ENCODE measurements at places on chromosomes 5 and 9. TPM values are rescaled to one million over a fixed set of nuclear protein-coding genes. Genes with fewer than 3 reads are reported as not detected.

- no peak for DNase-seq
- H3K4me3 ChIP-seq, result no peak overlapping the region
- H3K36me3 ChIP-seq, result no peaks in the 10 kb centered on the region
Observed at GRCh38 chr9:27118916-27119315, 9.9 kb downstream of the TEK start.

DNA sequence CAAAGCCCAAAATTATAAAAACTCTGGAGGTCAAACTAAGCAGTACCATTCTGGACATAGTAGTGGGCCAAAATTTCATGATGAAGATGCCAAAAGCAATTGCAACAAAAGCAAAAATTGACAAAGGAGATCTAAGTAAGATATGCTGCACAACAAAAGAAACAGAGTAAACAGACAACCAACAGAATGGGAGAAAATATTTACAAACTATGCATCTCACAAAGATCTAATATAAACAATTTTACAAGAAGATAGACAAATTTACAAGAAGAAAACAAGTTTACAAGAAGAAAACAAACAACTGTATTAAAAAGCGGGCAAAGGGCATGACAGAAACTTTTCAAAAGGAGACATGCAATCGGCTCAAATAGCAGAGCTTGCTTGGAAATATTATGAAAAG lies 396.9 kb downstream of the CDH9 start:
- H3K27ac ChIP-seq, result no peak overlapping the region
- H3K36me3 ChIP-seq, result no peaks in the 10 kb centered on the region
- H3K4me3 ChIP-seq, result no peak overlapping the region

DNA sequence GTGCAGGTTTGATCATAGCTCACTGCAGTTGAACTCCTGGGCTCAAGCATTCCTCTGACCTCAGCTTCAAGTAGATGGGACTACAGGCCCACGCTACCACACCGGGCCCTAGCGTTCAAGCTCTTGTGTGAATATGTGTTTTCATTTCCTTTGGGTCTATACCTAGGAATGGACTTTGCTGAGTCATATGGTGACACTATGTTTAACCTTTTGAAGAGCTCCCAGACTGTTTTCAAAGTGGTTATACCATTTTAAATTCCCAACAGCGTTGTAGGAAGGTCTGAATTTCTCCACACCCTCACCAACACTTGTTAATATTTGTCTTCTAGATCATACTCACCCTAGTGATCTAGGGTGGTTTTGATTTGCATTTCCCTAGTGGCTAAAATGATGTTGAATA lies 33.5 kb downstream of the FAF2 start:
- no peaks in the 10 kb centered on the region for H3K4me1 ChIP-seq
- H3K4me3 ChIP-seq, result no peak overlapping the region
- no peak overlapping the region for H3K27ac ChIP-seq
- H3K36me3 ChIP-seq, result peaks cover 25% of the 10 kb centered on the region

GRCh38 chr5:11040345-11040744 lies 279.3 kb upstream of the DAP start:
- H3K27ac ChIP-seq, result no peak overlapping the region
- no peaks in the 10 kb centered on the region for H3K27me3 ChIP-seq
- peaks cover 3% of the 10 kb centered on the region for H3K4me1 ChIP-seq
- H3K36me3 ChIP-seq, result no peaks in the 10 kb centered on the region
- no peak for DNase-seq

DNA sequence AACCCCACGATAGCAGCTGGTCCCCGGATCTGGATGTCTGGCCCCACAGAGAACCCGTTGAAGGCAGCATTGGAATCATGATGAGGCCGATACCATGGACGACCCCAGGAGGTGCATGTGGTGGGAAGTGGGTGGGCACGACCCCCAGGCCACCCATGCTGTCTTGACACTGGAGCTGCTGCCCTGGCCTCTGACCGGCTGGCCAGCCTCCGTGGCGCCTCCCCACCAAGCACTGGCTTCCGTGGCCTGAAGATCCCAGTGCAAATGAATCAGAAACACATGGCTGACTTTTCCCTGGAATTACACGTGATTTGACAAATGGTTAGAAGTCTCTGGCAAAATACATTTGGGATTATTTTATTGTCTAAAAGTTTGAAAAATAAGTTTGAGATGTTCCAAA lies 259.0 kb upstream of the IRX1 start:
- H3K36me3 ChIP-seq, result no peaks in the 10 kb centered on the region
- H3K27me3 ChIP-seq, result peaks cover 2% of the 10 kb centered on the region
- H3K27ac ChIP-seq, result no peak overlapping the region
- H3K4me1 ChIP-seq, result no peaks in the 10 kb centered on the region

Gene CDO1
- 27.1 TPM for total RNA-seq

DNA sequence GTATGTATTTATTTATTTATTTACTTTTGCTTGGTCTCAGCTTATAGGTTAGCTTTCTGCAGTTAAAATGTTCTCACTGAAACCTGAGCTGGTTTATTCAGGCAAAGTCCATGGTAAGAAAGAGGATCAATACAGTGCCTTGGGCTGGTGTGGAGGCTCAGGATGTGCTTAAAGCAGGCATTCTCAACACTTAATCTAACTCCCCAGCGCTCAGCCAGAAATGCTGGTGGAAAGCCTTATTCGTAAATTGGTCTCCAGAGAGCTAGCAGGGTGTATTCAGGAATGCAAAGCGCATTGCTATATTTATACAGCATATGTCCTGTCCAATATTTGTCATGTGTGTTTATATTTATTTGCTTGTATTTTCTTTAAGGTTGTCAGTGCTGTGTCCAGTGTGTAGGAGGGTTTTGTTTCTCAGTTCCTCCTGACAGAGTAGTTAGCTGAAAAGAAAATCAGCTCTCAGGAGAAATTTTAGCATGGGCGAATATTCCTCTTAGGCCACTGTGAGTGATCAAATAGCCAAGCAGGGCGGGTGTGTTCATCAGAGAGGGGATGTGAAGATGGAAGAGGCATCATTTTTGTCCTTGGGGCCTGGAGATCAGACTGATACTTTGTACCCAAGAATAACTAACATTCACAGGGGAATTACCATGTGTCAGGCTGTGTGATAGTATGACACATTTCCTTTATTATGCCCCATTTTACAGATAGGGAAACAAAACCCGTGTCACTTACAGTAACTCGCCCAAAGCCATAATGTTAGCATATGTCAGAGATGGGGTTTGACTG lies 65.8 kb downstream of the DOCK2 start:
- no peak for DNase-seq
- H3K27ac ChIP-seq, result peak overlapping the region; percentile 82
- H3K4me1 ChIP-seq, result peaks cover 53% of the 10 kb centered on the region

Gene PKD2L2
- total RNA-seq, result not detected

Data from cardiac muscle cell (in vitro differentiated cells and primary cell).